COR-L47 (cell line): ENCODE measurements at places on chromosomes 2 and 18.

DNA sequence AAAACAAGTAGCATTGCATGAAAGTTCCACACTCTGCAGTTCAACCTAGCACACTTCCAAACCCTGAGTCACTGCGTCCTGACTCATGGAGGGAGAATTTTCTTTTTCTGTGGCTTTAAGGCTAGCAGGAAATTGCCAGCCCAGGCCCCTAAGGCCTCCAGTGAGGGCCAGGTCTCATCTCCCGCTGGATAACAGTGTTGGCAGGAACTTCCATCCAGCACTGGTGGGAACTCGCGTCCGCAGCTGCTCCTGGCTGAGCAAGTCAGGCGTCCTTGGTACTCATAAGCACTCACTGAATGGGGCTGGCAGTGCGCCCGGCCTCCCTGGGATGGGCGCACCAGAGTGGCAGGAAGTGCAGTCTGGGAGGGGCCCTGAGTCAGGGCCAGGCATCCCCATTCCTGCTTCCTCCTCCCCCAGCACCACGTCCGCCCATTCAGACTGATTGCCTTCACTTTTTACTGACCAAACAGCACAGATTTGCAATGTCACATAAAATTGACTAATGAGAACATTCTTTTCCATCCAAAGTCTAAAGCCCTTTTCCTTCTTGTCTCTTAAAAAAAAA, 14.3 kb downstream of the MALL start:
- DNase-seq, result peak; percentile 97

GRCh38 chr18:46148810-46149209, 44.6 kb downstream of the HAUS1 start:
- DNase-seq, result peak; percentile 58

- DNase-seq, result no peak
Measured at GRCh38 chr2:86413296-86414094, 27.7 kb upstream of the KDM3A start.

DNA sequence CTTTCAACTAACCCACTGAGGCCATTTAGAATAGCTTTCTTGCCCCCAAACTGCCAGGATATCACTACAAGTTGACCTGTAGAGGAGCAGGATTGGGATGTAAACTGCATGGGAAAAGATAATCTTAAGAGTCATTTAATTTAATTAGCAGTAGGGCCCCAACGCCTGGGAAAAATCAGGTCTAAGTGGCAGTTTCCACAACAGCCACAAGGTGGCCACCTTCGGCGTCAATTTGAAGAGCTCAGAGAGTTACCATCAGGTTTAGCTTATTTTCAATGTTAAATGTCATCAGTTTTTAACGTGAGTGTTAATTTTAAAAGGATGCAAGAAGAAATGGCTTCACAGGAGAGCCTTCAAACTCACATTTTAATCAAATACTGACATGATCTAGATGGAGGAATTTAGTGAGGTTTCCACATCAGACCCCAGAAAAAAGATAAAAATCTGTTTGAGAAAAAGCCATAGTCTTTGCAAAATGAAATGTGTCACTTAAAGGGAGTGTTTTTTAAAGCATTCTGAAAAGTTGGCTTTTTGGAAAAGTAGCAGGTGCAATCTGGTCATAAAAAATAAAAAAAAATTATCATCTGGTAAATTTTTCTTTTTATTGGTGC, 77.3 kb upstream of the UPP2 start:
- peak; percentile 28 for DNase-seq

GRCh38 chr2:198273660-198274059, 469.3 kb downstream of the PLCL1 start:
- DNase-seq, result no peak

DNA sequence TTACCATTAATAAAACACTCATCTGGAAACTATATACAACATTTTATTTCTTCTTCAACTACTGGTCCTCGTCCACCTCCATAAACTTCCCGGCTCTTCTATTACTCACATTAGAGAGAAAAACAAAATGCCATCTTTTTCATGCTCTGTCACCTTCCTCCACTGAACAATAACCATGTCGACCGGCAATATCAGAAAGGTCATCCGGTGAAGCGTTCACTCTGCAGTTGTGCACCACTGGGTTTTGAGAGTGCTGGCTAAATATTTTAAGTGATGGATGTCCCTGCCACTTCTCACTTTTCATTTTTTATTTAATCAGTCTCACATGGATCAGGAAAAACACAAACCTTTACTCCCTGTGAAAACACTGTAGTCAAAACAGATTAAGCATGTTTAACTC, 48.2 kb downstream of the SPP2 start:
- DNase-seq, result no peak

- DNase-seq, result no peak
Measured at GRCh38 chr2:6960659-6961058, 43.4 kb downstream of the RNF144A start.

GRCh38 chr2:217835931-217836891, 166.6 kb downstream of the TNS1 start:
- DNase-seq, result no peak

DNA sequence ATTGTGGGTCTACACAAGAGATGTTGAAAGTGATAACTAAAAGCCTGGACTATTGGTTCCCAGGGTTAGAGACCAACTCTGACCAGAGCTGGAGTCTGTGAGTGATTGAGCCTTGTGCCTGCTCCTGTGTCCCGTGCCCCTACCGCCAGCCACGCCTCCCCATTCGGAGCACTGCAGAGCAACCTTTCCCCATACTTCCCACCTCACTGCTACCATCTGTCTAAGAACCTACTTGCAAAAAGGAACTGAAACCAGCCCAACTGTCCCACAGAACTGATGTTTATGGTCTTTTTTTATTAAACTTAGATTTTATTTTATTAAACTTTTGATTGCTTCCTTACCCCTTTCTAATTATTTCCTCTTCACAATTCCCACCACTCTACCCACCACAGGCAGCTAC, 300.3 kb upstream of the MGAT5 start:
- no peak for DNase-seq

GRCh38 chr2:206075113-206075512, 10.9 kb downstream of the INO80D start:
- DNase-seq, result no peak

DNA sequence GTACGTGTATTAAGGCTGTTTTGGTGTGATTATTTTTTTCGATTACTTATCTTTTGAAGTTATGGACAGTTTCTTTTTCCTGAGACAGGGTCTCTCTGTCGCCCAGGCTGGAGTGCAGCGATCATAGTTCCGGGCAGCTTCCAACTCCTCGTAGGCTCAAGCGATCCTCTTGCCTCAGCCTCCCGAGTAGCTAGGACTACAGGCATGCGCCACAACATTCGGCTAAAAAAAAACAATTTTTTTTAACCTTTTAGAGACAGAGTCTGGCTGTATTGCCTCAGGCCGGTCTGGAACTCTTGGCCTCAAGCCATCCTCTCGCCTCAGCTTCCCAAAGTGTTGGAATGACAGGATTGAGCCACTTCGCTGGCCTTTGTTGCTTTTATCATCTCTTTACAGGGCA, 945 bp downstream of the HAT1 start:
- DNase-seq, result no peak

- DNase-seq, result no peak
Measured at GRCh38 chr2:71426721-71427120, 26.6 kb upstream of the DYSF start.

GRCh38 chr2:174627216-174627615, 29.6 kb upstream of the WIPF1 start:
- no peak for DNase-seq

GRCh38 chr2:232444409-232445148, 11.4 kb upstream of the ALPI start:
- DNase-seq, result no peak

- no peak for DNase-seq
Measured at GRCh38 chr18:3126457-3127097, 93.2 kb downstream of the MYOM1 start.

DNA sequence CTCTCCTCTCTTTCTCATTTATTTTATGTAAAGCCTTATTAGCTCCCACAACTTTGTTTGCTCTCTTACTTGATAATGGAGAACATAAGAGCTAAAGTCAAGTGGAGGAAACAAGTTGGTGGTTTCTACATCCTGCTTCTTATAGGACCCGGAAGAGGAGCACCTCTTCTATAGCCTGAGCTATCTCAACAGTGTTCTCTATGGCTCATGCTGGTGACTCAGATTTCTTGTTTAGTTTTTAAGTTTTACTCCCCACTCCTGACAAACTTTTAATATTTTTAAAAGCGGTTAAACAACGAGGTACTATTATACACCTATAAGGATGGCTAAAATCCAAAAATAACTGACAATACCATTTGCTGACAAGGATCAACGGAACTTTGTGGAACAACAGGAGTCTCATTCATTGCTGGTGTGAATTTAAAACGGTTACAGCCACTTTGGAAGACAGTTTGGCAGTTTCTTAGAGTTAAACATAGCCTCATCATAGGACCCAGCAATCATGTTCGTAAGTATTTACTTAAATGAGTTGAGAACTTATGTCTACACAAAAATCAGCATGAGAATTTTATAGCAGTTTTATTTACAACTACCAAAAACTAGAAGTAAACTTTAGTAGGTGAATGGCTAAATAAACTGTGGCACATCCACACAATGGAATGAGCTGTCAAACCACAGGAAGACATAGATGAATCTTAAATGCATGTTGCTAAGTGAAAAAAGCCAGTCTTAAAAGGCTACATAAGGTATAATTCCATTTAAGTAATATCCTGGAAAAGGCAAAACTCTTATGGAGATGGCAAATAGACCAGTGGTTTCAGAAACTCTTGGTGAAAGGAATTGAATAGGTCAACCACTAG, 12.7 kb upstream of the CDC42EP3 start:
- no peak for DNase-seq

GRCh38 chr2:189047171-189047888, 73.2 kb downstream of the COL3A1 start:
- DNase-seq, result no peak

DNA sequence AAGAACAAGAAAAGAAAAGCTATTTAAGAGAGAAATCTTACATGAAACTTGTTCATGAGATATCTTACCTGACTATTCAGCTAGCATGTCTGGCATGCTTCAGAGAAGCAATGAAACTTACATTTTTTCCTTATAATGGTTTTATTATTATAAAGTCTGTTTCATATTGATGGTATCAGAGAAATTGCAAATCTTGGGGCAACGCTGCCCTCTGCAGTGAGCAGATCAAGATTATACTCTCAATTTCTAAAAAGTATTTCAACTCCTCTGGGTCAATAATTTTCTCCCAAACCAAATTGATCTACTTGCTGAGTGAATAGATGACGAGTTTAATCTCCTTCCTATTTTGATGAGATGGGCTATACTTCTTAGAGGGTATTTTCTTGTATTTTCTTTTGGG, 235.6 kb downstream of the NUP35 start:
- no peak for DNase-seq

GRCh38 chr2:43448011-43448821, 147.6 kb downstream of the THADA start:
- DNase-seq, result no peak

DNA sequence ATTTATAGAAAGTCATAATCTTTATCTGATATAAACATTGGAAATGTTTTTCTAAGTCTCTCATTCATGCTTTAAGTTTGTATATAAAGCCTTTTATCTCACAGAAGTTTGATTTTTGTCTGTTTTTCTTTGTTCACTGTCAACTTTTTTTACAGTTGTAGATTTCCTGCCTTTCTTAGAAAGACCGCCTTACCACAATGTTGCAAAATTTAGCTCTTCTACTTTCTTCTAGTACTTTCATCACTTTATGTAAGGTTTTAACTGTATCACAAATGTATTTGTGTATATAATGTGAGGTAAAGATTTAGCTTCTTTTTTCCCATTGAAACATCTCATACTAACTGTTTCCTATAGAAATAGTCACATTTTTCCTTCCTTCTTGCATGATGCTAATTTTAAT, 136.1 kb downstream of the DNAH6 start:
- DNase-seq, result no peak

- no peak for DNase-seq
Measured at GRCh38 chr2:130871843-130872740, 35.4 kb downstream of the ARHGEF4 start.

DNA sequence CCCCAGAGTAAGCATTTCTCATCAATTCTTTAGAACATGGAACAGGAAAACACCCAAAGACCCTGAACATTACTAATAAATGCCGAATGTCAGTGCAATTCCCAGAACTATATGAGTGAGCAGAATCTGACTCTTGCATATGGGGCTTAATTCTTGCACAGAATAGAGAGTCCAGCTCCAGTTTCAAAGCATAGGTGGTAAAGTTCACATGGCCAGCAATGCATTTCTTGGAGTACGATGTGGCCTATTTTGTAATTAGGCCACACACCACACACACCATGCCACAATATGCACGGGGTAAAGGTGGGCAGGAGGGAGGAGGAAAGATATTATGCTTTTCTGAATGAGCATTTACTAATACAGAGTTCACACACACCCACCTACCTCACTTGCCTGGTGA, 56.5 kb downstream of the PLA2R1 start:
- no peak for DNase-seq

DNA sequence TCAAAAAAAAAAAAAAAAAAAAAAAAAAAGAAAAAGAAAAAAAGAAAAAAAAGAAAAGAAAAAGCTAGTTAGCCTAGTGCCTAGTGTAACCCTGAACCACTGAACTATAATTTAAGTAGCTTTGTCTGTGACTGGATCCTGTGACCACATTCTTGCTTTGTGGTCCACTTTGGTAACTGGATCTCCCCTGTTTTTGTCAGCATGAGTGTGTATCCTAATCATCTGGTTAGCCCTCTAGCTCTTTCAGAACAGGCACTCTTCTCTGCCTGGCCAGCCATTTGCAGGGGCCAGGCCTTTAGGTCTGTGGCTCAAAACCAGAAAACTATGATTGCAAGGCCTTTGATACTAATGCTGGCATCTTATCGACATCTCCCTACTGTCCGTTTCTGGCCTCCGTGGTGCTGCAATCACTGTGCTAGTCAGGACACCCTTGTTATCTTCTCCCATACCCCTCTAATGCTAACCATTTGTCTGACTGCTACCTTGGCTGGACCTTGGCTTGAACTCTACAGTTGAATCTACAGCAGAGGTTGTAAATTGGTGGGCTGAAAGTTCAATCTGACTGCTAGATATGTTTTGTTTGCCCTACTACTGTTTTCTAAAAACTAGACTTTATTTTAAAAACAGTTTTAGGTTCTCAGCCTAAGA, 40.5 kb downstream of the RBKS start:
- DNase-seq, result no peak

- no peak for DNase-seq
Measured at GRCh38 chr2:133490411-133490980, 77.8 kb downstream of the NCKAP5 start.

GRCh38 chr2:232658217-232658785, 24.9 kb downstream of the EFHD1 start:
- no peak for DNase-seq

GRCh38 chr2:143186876-143187275, 57.7 kb downstream of the ARHGAP15 start:
- DNase-seq, result no peak

DNA sequence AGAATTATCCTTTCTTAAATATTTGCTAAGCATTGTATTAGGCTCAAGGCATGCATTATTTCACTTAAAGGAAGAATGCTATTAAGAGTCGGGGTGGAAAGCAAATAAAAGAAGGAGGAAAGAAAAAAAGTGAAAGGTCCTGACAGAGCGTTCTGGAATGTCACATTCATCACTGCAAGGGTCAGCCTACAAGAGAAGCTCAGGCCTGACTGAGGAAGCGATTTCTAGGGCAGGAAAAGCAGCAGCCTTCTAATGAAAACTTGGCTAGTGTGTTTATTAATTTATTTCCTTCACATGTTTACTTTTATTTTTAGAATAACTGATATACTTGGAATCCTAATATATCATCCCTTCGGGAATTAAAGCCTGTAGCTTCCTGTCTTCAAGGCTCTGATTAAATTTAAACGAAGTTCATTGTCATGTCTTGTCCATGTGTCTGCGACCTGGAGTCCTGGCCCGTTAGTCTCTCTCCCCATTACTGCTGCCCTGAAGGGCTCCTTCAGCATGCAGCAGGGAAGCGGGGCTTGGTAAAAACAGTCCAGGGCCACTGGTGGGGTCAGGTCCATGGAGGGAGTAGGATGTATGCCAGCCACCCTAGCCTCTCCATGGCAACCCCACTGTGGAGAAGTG, 119.2 kb upstream of the CCDC68 start:
- no peak for DNase-seq
